ENCODE measurements at places on chromosomes 6 and 20.

GRCh38 chr20:5357946-5358345 is 41.2 kb upstream of the PROKR2 start:
- DNase-seq, result no peak

DNA sequence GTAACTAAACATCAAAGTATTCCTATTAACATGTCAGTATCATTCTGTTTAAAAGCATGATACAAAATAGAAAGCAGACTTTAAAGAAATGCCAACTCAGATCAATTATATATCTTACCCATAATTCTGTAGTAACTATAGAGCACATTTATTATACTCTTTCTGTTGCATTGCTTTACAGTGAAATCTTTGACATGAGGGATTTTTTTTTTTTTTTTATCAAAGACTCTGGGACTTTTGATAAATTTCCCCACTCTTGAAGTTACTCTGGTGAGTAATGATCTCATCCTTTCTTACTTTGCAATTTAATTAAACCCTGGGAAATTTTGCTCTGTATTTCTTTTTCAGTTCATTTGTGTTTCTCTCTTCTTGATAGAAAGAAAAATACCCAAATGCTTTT is 17.4 kb downstream of the ADGRF4 start:
- no peak for DNase-seq

DNA sequence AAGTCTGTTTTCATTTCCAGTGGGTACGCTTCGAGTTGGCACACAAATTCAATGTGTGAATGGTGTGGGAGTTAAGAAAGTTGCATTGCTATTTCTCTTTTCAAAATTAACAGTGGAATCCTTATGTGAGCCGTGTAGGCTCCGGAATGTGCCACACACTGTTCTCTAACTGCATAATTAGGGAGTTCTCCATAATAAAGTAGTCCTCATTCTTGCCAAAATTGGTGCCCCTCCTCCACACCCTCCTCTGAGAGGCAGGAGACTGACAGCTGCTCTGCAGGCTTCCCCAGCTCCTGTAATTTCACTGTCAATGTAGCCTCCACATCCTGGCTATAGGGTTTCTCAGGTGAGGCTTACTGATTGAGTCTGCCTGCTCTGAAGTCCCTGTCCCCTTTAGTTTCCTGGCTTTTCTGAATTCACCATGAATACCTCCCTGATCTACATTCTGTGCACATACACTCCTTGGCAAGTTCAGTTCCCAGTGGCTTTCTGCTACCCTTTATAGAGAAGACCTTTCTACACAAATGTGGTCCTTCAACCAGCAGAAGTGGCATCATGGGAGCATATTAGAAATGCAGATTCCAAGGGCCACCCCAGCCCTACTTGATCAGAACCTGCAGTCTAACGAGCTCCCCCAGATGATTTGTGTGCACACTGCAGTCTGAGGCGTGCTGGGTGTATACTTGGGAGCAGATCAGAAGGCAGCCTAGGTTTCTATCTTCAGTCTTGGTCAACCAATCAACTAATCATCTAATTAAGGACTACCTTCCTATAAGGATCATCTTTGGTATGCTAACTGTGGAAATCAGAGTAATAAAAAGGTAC is 19.9 kb upstream of the CCN6 start:
- no peak for DNase-seq

DNA sequence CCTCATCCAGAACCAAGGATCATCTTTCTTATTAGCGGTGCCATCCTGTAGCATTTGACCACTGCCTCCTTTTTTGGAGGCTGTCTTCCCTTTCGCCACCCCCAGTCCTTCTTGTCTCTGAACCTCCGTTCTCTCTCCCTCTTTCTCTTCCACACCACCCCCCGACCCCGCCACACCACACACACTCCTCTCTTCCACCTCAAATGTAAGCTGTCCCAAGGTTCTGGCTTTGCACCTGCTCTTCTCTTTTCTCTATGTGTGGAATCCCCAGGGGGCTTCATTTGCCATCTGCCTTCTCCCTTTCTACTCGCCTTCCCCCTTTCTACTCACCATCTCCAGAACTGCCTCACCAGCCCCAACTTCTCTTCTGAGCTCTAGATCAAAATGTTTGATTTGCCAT is 111.3 kb upstream of the CDYL start:
- DNase-seq, result no peak

DNA sequence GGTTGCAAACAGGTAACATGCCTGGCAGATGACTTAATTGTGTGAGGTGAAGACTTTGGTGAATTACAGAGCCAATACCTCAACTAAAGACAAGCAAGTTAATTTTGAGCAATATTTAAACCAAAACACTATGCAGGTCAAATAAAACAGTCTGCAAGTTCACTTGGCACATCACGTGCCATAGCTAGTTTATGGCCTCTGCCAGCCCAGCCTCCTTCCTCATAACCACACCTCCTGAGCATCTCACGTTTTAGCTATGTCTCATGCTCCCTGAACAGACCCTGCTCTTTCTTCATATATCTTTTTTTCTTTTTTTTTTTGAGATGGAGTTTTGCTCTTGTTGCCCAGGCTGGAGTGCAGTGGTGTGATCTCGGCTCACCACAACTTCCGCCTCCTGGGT is 4.5 kb upstream of the CNBD2 start:
- DNase-seq, result no peak

- no peak for DNase-seq
These were observed 112.9 kb downstream of the DLL1 start for GRCh38 chr6:170177772-170178560.

GRCh38 chr20:58989196-58989595 is 8.1 kb downstream of the NELFCD start:
- no peak for DNase-seq

- peak; percentile 77 for DNase-seq
These were observed 17.1 kb upstream of the TINAG start for GRCh38 chr6:54291146-54291545.

GRCh38 chr6:163720460-163721235 is 306.1 kb downstream of the QKI start:
- no peak for DNase-seq

DNA sequence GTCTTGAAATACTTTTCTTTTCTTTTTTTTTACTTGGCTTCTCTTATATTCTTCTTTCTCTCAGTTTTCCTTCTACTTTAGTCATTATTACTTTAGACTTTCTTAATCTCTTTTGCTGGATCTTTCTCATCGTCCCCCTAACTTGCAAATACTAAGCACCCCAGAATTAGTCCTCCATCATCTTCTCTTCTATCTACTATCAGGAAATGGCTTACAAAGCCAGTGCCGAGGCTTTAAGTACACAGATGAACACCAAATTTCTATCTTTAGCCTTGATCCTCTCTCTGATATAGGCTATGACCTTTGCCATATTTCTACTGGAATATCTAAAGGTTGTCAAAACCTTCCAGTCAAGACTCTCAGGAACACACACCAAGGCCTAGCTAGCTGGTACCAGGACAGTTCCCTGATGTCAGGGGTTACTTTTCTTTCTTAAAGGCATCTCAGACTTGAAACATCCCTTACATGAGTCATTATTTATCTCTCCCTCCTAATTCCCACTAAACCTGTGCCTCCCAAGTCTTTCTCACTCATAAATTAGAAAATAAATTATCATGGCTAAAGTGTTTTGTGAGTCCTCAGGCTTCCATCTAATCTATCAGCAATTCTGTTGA is 278.6 kb upstream of the TCF21 start:
- DNase-seq, result peak; percentile 22

DNA sequence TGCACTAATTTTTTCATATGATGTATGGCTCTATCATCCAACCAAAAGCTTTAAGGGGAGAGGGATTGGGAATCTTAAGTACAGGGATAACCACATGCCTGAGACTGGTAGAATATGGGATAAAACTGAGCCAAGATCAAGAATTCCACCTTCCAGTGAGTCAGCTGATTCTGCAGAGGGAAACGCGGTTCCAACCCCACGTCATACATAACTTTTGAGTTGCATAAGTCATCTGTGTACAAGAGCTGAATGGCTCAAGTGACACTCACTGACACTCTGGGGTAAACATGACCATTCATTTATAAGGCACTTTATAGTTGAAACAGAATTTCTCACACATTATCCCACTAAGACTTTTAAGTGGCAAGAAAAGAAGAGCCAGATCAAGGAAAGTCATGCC is 16.4 kb downstream of the TRIM27 start:
- DNase-seq, result peak; percentile 78

DNA sequence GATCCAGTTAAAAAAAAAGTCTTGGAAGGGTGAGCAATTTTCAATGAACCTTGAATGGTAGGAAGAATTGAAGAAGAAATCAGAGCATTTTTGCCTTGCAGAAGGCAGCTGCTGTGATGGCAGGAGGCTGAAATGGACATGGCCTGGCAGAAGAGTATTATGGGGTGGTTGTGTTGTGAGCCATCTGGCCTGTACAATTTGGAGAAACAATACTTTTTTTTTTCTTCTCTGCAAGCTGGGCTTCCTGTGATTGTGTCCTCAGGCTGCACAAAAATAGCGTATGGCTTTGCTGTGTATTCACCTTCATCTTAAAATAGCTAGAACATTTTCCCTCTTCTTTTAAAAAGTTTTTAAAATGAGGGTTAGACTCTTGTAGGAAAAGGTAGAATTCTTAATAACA is 21.4 kb downstream of the SYCP2L start:
- DNase-seq, result no peak

GRCh38 chr6:33589731-33590530 is 9.9 kb upstream of the BAK1 start:
- DNase-seq, result peak; percentile 62

GRCh38 chr6:31676322-31676903 is 4.5 kb downstream of the LY6G5C start:
- no peak for DNase-seq

DNA sequence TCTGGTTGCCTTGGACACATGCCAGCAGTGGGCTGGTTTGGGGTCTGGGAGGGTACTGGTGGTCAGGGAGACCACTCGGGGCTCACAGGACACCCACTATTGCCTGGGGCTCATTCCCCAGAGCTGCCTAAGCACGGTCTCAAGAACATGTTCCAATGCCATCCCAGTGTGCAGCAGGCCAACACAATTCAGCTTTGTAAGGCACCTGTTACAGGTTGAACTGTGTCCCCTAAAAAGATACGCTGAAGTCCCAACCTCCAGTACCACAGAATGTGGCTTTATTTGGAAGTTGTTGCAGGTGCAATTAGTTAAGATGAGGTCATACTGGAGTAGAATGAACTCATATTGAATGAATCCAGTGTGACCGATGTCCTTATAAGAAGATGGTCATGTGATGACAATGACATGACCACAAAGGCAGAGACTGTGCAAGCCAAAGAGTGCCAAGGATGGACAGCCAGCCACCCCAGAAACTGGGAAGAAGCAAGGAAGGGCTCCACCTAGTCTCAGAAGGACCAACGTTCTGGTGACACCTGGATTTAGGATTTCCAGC is 13.5 kb upstream of the MAS1 start:
- no peak for DNase-seq

- no peak for DNase-seq
These were observed 154.3 kb downstream of the BCAS1 start for GRCh38 chr20:53916173-53916512.

- DNase-seq, result no peak
These were observed 33.7 kb upstream of the SNX9 start for GRCh38 chr6:157789297-157789696.

GRCh38 chr6:49550492-49551077 is at the start of gene C6orf141:
TSS of gene C6orf141 (plus strand) at chr6:49550668. CDS start at chr6:49550793, 125 bp downstream.
- DNase-seq, result no peak

DNA sequence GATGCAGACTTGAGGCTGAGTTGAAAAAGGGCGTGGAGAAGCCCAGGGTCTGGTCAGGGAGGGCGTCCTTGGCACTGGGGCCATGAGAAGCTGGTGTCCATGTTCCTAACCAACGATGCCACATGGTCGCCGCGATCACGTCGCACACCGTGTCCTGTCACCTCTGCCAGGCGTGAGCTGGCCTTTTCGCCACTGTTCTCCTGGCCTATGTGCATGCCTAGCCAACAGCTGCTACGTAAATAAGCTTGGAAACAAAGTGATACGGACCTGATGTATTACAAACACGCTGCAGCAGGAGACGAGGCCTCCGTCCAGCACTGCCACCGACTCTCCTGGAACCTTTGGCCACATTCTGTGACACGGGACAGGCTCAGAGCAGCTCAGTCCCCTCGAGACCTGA is 22.0 kb upstream of the KIF25 start:
- DNase-seq, result no peak

DNA sequence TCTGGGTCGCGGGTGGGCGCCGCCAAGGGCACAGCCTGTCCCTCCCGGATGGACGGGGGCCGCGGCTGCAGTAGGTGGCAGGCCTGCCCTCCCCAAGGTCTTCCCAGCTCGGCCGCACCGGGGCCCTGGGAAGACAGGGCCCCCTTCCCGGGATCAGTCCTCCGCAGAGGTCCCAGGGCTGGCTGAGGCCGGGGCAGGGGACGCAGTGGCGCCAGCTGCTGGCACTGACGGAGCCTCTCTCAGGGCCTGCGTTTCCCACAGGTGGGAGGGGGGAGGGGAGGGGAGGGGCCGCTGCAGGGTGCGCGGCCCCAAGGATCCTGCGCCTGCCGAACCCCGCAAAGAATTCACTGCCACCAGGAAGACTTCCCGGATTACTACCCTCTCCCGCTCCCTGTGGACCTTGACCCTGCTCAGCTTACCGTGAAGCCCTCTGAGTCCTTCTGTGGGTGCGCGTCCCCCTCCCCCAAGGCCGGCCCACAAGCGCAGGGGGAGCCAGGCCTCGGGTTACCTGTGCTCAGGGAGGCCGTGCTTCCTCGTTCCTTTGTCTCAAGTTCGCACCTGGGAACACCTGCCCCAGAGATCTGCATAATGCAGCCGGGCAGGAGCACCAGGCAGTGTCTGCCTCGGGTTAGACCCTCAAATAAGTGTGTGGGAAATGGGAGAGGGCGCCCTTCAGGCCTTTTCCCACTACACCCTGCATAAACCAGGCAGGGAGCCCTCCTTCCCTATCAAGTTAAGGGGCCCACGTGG is 5.1 kb downstream of the LZTS3 start:
- no peak for DNase-seq

DNA sequence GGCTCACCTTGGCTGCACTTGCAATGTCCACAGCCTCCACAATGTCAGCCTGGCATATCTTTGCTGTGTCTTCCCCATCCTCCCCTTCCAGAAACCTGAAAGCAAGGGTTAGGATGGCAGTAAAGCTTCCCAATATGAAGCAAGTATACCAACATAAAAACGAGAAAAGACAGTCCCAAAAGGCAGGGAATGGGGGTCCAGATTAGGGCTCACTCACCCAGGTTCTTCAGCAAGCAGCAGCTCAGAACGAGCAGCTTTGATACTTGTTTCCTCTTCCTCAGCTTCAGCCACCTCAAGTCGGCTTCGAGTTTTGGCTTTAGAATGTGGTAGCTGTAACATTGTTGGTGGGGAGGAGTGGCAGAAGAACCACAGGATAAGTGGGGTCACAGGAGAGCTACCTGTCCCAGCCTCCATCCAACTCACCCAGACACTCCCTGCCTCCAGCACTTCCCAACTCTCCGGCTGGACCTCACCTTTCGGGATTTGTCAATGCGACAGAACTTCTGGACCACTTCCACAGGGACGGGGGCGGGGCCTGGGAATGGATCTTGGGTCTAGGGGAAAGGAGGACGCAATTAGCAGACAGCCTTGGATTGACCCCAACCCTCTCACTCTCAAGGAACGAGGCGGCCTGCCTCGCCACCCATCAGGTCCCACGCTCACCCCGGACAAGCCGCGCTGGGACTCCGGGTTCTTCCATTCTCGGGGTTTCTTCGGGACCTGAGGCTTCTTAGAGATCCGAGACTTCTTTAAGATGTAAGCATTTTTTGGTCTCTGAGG is 708 bp downstream of the WDR46 start:
- no peak for DNase-seq
